Esophagus squamous epithelium (tissue), 5 donors: ENCODE measurements at places on chromosomes 2 and 18. TPM values are rescaled to one million over a fixed set of nuclear protein-coding genes. Genes with fewer than 3 reads are reported as not detected.

DNA sequence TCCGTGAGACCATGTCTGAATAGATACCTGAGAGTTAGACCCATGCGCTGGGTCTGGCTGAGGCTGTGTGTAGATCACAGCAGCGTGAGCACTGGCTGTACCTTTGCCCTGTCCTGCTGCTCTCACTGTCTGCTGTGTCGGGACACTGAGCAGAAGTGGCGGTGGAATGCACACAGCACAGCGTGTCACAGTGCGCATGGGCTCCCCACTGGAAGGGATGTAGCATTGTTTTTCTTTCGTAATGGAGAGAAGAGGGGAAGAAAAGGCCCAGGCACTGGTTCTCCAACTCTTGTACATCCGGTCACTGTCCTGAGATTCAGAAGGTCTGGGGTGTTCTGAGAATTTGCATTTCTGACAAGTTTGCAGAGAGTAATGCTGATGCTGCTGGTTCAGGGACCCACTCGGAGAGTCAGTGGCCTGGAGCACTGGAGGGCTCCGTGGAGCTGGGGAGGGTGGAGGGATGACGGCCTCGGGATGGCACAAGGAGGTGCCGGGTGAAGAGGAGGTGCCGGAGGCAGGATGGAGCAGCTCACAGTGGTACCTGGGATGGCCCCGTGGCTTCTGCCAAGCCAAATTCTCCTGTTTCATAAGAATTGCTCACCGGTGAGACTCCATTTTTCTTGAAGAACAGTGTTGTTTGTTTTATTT lies 252.8 kb downstream of the LDLRAD4 start:
- DNase-seq = no peak

DNA sequence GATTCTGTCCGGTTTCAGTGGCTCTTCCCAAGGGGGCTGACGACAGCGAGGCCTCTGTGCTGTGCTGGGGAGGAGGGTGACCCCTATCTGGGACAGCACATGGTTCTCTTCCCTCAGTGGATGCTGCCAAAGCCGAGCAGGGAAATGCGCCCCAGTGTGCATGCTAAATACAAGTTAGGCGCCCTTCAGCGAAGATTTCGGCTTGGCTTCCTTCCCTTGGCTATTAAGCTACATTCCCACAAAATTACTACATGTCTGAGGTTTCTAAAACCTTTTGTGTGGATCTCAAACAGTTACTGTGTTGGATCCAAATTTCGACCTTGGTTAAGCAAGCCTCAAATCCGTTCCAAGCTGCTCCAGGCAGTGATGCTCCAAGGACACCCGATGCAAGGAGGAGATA lies 440.3 kb downstream of the NRXN1 start:
- DNase-seq = no peak

DNA sequence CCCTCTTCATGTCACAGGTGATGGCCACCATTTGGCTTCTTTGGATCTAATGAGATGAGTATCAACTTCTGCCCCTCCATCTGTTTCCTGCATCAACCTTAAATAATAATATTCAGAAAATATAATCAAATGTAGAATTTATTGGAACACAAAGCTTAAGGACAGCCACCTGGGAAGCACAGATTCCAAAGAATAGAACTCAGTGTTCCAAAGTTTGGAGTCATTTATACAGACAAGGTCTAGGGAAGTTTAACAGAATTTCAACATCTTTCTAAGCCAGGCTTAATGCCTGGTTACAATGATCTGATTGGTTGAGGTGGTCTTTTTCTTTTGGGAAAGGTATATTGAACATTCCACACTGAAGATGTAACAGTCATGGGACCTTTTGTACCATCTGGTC lies 218.0 kb upstream of the PIEZO2 start:
- no peak for DNase-seq

- no peak for DNase-seq
These were observed 39.0 kb downstream of the MYO3B start for GRCh38 chr2:170216981-170217380.

GRCh38 chr18:26549263-26550094 lies 1.1 kb upstream of the KCTD1 start:
- no peak for DNase-seq

- DNase-seq = no peak
These were observed 113.1 kb upstream of the GPC1 start for GRCh38 chr2:240322231-240322955.

DNA sequence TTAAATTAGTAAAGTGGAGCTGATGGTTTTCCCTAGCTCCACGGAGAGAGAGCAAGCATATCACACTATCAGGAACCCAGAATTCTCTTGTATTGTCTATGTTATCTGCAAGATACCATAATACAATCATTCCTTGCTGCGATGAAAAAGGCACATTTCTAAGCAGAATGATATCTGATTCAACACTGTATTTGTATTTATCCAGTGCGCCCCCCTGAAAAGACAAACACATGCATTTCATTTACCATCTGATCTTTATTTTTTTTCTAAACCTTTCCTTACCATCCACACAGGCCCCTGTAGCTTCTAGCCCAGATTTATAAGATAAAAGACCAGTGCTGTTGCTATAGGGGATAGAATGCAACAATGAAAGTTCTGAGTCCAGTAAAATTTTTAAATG lies 420.6 kb downstream of the TDRD15 start:
- no peak for DNase-seq

DNA sequence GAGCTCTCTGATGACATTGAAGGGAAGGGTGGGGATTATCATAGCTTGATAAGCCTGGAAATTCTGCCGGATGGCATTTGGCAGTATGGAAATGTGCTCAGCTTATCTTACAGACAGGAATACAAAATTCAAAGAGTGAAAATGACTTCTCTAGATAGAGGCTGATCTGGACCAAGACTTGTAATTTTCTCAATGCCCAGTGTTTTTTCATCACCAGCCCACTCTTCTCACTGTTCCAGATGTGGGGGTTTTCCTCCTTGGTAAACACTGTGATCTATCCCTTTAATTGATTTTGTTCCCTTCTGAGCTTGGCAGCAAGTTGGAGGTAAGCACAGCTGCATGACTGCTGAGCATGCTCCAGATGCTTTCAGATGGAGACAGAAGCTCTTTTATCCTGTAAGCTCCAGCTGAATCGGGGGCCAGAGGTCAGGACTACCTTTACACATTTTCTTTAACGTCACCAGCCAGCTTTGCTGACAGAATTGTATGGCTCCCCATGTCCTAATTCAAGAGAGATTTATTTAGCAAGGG lies 287.4 kb upstream of the TCF4 start:
- no peak for DNase-seq

- no peak for DNase-seq
These were observed 274.6 kb downstream of the LRATD1 start for GRCh38 chr2:14907014-14907612.

GRCh38 chr2:168166902-168167510 lies 80.4 kb downstream of the STK39 start:
- no peak for DNase-seq

The CACNB4 gene
- 6.1 TPM for total RNA-seq

The LHCGR gene
- total RNA-seq = not detected

The CLIP4 gene
- 50.5 TPM for total RNA-seq

The TMBIM1 gene
- 342 TPM for total RNA-seq
